ENCODE measurements at places on chromosomes 5 and 9. TPM values are rescaled to one million over a fixed set of nuclear protein-coding genes. Genes with fewer than 3 reads are reported as not detected.

Gene LCN15
- total RNA-seq: not detected

Gene LCN9
- total RNA-seq: not detected

Gene CAMK2A
- not detected for total RNA-seq

Gene FCN1
- 4.6 TPM for total RNA-seq

Gene FOXD4L4
- 0.47 TPM for total RNA-seq

Gene PHF24
- not detected for total RNA-seq

Gene IL13
- total RNA-seq: not detected

Gene GLRA1
- total RNA-seq: not detected

Gene GABRP
- not detected for total RNA-seq

- no peaks in the 10 kb centered on the region for H3K4me1 ChIP-seq
- no peak overlapping the region for H3K4me3 ChIP-seq
- H3K36me3 ChIP-seq: no peaks in the 10 kb centered on the region
Measured at GRCh38 chr9:86978413-86978812, 31.1 kb upstream of the GAS1 start.

- H3K4me1 ChIP-seq: no peaks in the 10 kb centered on the region
- no peaks in the 10 kb centered on the region for H3K27me3 ChIP-seq
- H3K4me3 ChIP-seq: no peak overlapping the region
- DNase-seq: no peak
- no peak overlapping the region for H3K27ac ChIP-seq
Measured at GRCh38 chr5:126909856-126910255, 120.5 kb downstream of the MARCHF3 start.

- peaks cover 15% of the 10 kb centered on the region for H3K4me1 ChIP-seq
- no peak overlapping the region for H3K27ac ChIP-seq
- no peak overlapping the region for H3K4me3 ChIP-seq
- DNase-seq: no peak
- no peaks in the 10 kb centered on the region for H3K27me3 ChIP-seq
Measured at GRCh38 chr9:125754096-125754495, 6.9 kb downstream of the PBX3 start.

DNA sequence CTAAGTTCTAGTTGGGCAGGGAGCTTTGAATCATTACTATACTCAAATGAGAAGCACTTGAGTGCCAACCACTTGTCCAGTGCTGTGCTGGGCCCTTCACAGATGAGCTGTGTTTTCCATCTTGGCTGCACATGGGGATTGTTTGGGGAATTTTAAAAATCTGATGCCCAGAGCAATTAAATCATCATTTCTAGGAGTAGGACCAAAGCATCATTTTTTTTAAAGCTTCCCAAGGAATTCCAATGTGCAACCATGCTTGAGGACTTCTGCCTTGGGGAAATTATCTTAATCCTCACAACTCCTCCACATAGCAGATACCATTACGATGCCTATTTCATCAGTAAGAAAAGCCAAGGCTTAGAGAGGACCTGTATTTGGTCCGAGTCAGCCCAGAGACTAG lies 131.4 kb downstream of the TMEM174 start:
- no peak overlapping the region for H3K4me3 ChIP-seq
- DNase-seq: no peak
- H3K27me3 ChIP-seq: peaks cover 46% of the 10 kb centered on the region
- H3K36me3 ChIP-seq: no peaks in the 10 kb centered on the region
- H3K27ac ChIP-seq: no peak overlapping the region

- H3K36me3 ChIP-seq: no peaks in the 10 kb centered on the region
- no peak overlapping the region for H3K27ac ChIP-seq
- no peaks in the 10 kb centered on the region for H3K27me3 ChIP-seq
- H3K4me1 ChIP-seq: peaks cover 27% of the 10 kb centered on the region
- DNase-seq: no peak
Measured at GRCh38 chr9:136053757-136054142, 41.3 kb downstream of the NACC2 start.

DNA sequence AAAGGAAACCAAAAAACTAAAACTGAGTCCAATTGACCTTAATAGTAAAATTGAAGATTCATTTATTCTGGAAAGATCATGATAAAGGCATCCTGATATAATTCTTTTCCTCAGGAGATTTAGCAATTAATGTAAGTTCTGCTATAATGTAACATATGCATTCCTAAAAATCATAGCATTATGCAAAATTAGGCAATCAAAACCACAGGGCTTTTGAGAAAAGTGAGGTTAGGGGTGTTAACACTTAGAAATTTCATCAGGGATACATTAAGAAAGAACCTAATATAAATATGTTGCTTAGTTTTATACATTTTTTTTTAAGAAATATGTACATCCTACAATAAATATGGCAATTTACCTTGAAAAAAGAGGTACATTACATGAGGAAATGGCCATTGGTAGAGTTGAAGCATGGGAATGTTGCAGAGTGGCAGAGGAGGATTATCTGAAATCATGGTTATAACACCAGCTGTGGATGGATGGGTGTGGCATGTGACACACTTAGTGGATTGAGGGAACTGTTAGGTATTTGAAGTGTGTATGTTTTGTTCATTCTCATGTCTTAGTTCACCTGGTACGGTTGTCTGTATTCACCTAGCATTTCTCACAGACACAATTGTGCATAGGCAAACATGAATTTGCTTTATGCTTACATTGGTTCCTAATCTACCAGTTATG lies 51.1 kb downstream of the CCNH start:
- no peak overlapping the region for H3K4me3 ChIP-seq
- no peak overlapping the region for H3K27ac ChIP-seq
- no peaks in the 10 kb centered on the region for H3K27me3 ChIP-seq
- DNase-seq: no peak
- H3K4me1 ChIP-seq: peaks cover 11% of the 10 kb centered on the region

- no peak overlapping the region for H3K27ac ChIP-seq
- no peaks in the 10 kb centered on the region for H3K27me3 ChIP-seq
- no peaks in the 10 kb centered on the region for H3K36me3 ChIP-seq
Measured at GRCh38 chr9:13163287-13163686, 116.2 kb downstream of the MPDZ start.

- no peaks in the 10 kb centered on the region for H3K36me3 ChIP-seq
- no peak overlapping the region for H3K4me3 ChIP-seq
- DNase-seq: no peak
- no peaks in the 10 kb centered on the region for H3K4me1 ChIP-seq
- H3K27ac ChIP-seq: no peak overlapping the region
Measured at GRCh38 chr9:87630846-87631245, 95.1 kb upstream of the CTSL start.

- H3K27ac ChIP-seq: peak overlapping the region; percentile 93
- H3K4me1 ChIP-seq: peaks cover 31% of the 10 kb centered on the region
Measured at GRCh38 chr9:136791516-136792276, 552 bp downstream of the TMEM141 start.

- no peak for DNase-seq
- H3K27ac ChIP-seq: no peak overlapping the region
- no peak overlapping the region for H3K4me3 ChIP-seq
- H3K4me1 ChIP-seq: no peaks in the 10 kb centered on the region
- no peaks in the 10 kb centered on the region for H3K36me3 ChIP-seq
Measured at GRCh38 chr5:78805-79149, 13.2 kb upstream of the PLEKHG4B start.

DNA sequence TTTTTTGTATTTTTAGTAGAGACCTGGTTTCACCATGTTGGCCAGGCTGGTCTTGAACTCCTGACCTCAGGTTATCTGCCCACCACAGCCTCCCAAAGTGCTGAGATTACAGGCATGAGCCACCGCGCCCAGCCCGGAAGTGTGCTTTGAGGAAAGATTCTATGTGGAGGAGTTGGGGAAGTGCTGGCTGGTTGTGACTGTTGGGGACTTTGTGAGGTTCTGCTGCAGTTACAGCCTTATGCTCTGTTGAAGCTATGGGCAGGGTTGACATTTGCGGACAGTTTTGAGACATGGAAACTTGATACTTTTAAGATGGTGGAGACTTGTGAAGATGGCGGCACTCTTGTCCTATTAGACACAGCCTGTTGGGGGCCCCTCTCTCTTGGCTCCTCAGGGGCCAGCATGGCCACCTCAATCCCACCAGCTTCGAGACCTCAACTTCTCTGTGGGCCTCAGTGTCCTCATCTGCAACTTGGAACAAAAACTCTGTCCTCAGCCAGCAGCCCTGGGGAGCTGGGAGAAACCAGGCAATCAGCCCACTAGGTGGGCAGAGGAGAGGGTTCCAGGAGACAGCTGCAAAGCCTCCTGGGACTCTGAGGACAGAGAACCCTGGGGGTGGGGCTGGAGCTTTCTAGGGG lies 24.9 kb downstream of the C9orf50 start:
- H3K4me1 ChIP-seq: peaks cover 20% of the 10 kb centered on the region
- H3K27me3 ChIP-seq: peaks cover 6% of the 10 kb centered on the region
- H3K27ac ChIP-seq: no peak overlapping the region
- no peak for DNase-seq
- no peaks in the 10 kb centered on the region for H3K36me3 ChIP-seq

GRCh38 chr5:57947181-57947580 lies 464.6 kb upstream of the ACTBL2 start:
- no peaks in the 10 kb centered on the region for H3K4me1 ChIP-seq

- H3K4me3 ChIP-seq: peak overlapping the region; percentile 55
- peak overlapping the region; percentile 91 for H3K27ac ChIP-seq
Measured at GRCh38 chr9:93028448-93029006, 30.0 kb upstream of the SUSD3 start.

GRCh38 chr9:132793606-132794580 lies 84.2 kb downstream of the AK8 start:
- H3K4me1 ChIP-seq: no peaks in the 10 kb centered on the region
- peaks cover 5% of the 10 kb centered on the region for H3K27me3 ChIP-seq
- no peak overlapping the region for H3K27ac ChIP-seq

DNA sequence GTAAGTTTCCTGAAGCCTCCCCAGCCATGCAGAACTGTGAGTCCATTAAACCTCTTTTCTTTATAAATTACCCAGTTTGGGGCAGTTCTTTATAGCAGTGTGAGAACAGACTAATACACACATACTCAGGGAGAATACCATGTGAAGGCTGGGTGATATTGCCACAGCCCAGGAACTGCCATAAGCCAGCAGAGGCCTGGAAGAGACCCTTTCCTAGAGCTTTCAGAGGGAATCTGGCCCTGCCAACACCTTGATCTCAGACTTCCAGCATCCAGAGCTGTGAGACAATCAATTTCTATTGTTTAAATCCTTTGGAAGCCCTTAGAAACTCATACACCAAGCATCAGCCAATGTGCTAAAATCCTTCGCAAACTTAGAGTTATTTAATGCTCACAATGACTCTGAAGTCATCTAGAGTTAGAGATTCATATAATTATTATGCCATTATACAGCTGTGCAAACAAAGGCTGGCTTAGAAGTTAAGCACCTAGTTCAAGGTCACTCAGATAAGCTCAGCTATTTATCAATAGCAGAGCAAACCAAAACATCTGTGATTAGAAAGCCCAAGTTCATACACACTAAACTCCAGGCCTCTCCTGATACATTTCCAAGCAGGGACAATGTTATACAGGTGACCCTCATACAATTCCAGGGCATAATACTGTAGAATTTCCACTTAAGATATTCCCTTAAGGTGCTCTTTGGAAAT lies 531.8 kb upstream of the DAP start:
- no peaks in the 10 kb centered on the region for H3K36me3 ChIP-seq
- H3K4me1 ChIP-seq: no peaks in the 10 kb centered on the region
- H3K27ac ChIP-seq: no peak overlapping the region
- no peak for DNase-seq
- no peak overlapping the region for H3K4me3 ChIP-seq

DNA sequence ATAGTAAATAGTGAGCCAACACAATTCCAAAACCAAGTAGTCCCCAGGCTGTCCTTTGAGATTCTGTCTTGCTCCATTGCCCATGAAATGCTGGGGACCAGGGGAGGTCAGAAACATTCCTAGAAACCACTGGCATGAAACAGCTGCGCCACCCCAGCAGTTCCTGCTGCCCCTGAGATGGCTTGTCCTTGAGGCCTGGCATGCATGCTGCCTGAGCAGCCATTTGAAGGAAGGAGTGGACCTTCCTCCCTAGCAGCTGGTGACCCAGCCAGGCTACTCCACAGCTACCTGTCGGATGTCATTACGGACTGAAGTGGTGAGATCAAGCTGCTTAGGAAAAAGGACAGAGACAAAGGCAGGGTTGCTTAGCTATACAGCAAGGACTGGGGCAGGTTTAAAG lies 260.6 kb downstream of the DENND1A start:
- no peaks in the 10 kb centered on the region for H3K27me3 ChIP-seq
- no peak overlapping the region for H3K27ac ChIP-seq
- H3K36me3 ChIP-seq: no peaks in the 10 kb centered on the region
- no peaks in the 10 kb centered on the region for H3K4me1 ChIP-seq
- DNase-seq: no peak

- no peaks in the 10 kb centered on the region for H3K4me1 ChIP-seq
- H3K27me3 ChIP-seq: no peaks in the 10 kb centered on the region
Measured at GRCh38 chr9:12817702-12818101, 42.9 kb downstream of the LURAP1L start.

Data from CD4-positive, alpha-beta memory T cell (primary cell).